Progenitor cell of endocrine pancreas (in vitro differentiated cells): ENCODE measurements at places on chromosomes 6 and 20. TPM values are rescaled to one million over a fixed set of nuclear protein-coding genes. Genes with fewer than 3 reads are reported as not detected.

DNA sequence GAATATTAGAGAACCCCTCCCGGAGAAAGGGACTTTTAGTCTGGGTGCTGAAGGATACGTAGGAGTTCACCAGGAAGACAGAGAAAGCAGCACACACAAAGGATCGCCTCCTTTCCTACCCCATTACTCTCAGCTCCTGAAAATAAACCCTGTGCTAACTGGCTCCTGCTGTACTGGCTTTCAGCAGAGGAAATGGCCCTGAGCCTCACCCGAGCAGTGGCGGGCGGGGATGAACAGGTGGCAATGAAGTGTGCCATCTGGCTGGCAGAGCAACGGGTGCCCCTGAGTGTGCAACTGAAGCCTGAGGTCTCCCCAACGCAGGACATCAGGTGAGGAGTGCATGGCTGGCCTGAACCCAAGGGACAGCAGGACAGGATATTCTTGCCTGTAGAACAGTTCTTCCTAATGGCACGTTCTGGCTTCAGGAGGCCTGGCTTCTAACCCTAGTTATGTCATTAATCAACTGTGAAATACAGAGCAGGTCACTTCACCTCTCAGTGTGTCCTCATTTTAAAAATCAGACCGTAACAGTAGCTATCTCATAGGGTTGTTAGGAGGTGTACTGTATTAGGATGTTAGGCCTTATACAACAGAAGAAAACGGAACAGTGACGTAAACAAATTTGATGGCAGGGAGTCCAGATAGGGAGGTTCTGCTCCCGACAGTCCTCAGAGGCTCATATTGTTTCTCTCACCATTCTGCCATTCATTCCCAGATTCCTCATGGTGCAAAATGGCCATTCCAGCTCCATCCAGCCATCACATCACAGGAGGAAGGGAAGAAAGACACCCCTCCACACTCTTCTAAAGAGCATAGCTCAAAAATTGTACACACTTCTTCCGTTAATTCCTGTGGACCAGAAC is 1.8 kb downstream of the RBCK1 start:
- no peak for DNase-seq

GRCh38 chr6:122709922-122710512 is 69.5 kb upstream of the FABP7 start:
- no peak for DNase-seq

DNA sequence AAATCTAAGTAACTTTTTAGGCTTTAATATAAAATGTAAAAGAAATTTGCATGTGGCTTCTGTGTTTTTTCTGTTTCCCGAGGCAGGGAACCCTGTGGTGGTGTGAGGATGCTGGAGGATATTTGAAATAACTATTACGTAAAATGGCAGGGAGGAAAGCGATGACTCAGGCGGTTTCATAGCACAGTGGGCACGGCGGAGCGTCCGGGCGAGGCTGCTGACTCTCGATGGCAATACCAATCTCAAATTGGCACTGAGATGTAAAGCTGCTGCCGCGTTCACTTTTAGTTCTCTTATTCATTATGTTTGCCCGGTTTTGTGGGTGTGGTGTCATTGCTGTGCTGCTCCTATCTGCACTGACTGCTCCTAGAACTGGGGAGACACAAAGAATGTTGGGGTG is 254.3 kb downstream of the THBS2 start:
- no peak for DNase-seq

DNA sequence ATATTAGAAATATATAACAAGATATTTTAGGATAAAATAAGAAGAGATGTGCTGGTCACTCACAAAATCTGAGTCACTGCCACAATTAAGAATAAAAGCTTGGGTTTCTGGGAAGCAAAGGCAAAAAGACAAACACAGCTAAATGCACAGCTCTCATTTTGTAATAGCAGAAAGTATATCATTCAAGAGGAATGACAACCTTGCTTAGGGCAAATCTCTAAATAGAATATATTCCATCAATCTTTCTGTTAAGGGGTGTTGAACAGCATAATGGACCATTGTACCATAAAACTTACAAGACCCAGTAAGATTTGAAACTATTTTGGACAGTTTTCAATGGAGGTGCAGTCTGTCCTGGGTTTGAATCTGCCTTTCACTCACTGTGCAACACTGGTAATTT is 464.9 kb upstream of the SOX4 start:
- DNase-seq, result no peak

DNA sequence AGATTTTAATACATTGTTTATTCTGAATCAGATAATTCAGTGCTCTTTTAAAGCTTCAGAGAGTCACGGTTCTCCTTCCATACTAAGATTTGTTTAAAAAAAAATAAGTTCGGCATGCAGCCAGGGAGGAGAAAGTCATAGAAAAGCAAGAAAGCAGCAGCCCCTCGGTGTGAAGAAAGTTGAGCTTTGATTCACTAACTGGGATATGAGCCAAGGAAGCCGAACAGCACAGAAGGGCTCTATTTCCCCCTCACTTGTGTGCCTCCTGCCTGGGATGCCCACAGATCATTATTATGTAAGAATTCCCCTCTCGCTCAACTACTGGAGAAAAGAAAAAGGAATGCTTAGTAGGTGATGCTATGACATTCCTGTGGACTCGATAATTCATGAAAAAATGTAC is 69.3 kb upstream of the SYNJ2 start:
- DNase-seq, result no peak

- DNase-seq, result no peak
These were observed 99.5 kb downstream of the CD164 start for GRCh38 chr6:109282756-109283155.

DNA sequence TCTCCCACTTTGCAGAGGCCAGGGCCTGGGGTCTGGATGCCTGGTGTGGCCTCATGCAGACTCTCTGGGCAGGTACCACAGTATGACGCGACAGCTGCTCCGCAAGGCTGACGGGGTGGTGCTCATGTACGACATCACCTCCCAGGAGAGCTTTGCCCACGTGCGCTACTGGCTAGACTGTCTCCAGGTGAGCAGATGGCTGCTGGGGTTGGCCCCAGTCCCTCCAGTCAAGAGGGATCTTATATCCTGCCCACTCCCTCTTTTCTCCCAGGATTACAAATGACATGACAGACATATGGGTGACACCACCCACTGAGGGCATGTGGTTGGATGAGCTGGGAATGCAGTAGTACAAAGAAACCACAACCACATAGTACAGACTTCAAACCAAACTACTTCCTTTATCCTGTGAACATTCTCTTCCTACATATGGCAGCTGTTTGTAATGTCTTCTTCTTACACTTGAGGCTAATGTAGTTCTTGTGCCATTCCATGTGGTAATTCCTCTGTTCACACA is 29.9 kb downstream of the RAB44 start:
- DNase-seq, result no peak

DNA sequence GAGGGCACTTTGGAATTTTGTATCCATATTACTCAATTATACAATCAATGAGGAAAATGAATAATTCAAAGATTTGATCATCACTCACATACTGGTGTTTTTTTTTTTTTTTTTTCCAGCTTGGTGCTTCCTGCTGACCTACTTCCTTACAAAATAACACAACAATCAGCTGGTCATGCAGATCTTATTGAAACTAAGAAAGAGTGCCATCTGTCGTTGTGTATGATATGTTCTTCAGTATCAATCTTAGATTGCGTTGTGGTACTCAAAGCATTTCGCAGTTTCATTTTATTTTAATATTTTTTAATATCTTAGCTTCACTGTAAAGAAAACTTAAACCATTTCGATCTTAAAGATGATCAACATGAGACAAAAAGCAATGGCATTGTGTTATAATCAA is 155.6 kb downstream of the OGFRL1 start:
- DNase-seq, result no peak

DNA sequence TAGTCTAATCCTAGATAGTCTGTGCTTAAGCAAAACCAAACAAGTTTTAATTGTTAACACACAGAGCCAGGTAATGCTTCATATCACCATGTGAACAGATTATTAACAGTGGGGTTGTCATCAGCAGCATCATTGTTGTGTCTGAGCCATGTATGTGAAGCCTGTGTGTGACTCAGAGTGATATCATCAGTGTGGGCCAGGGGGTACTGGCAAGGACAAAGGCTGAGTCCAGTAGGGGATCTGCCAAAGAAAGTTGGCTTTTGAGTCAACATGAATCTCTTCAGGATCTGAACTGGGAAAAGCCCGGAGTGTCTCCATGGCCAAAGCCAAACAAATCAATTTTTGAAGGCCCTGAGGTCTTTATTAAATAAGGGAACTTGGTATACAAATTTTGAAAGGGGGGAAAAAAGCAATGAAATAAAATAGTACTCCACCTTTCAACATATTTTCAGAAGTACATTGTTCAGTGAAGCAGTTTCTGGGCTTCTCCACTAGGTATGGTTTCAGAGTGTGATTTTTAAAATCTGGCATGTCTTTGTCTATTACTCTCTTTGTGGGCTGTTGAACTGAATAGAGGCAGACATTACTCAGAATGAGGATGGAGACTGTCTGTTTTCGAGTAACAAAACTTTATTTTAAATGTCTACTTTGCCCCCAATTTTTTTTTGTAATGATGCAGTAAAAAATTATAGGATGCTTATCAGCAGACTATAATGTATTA is 444.2 kb upstream of the JAG1 start:
- DNase-seq, result no peak

Gene SLC17A1
- 0.49 TPM in 1 of 2 replicates, not detected in the other for total RNA-seq

Gene IP6K3
- 0.14 and 0.29 TPM in 2 replicates for total RNA-seq

Gene TASP1
- total RNA-seq, result 18.6 and 22.4 TPM in 2 replicates

Gene ESR1
- not detected in 2 replicates for total RNA-seq

Gene SH3BGRL2
- 47.4 and 49.1 TPM in 2 replicates for total RNA-seq

Gene VAPB
- total RNA-seq, result 53.8 and 56.3 TPM in 2 replicates

Gene TRIM15
- not detected in 2 replicates for total RNA-seq
